ENCODE measurements at places on chromosomes 3 and 15.

DNA sequence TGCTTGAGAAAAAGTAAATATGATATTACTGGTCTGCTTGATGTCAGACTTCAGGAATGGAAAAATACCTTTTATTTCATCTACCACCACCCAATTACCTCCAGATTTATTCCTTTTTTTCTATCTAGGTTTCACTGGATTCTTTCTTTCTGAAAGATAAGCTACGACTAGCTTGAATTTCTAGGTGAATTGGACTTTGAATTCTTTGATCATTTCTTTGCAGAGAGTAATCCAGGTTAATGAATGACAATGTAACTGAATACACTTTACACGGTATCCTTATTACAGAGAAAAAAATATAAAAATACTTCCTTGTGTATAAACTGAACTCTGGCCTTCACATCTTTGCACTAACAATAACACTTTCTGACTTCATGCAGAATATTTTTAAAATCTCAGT, 59.5 kb upstream of the TRPC1 start:
- DNase-seq = no peak

DNA sequence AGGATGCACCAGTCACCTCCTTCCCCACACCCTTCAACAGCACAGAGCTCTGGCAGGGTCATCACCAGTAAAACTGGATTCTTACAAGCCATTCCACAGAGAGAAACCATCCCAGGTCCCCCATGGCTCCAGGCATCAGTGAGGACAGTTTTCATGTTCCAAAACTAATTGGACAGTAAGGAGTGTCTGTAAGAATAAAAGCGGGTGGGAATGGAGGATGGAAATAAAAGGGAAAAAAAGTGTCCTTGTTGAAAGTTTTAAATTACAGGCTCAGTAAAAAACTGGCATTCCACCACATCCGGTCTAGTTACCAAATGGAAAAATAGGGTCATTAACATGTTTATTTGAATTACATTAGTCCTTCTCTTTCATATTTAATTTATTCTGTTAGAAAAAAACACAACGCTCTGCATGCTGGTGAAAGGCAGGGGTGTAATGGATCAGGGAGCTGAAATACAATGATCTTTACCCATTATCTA, 117.4 kb downstream of the TIGIT start:
- no peak for DNase-seq

GRCh38 chr3:31433679-31433992, 99.1 kb upstream of the STT3B start:
- no peak for DNase-seq

- DNase-seq = no peak
Observed at GRCh38 chr3:42139621-42140453, 48.7 kb downstream of the TRAK1 start.

DNA sequence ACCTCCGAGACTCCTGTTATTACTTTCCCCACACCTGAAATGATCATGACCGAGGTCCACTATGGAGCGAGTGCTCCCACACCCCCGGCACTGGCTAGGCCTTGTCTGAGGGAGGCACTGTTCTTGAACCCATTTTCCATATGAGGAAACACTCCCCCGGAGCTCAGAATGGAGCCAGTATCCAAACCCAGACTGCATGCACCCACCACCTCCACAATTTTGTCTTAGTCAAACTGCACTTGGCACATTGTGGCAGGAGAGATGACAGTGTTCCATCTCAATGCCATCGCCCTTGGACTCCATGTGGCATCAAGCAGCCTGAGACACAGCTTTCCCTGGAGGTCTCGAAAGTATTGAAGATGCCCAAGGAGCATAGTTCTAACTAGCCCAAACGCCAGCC, 154.1 kb downstream of the NUP210 start:
- DNase-seq = no peak

- no peak for DNase-seq
Observed at GRCh38 chr3:47794544-47794943, 8.4 kb upstream of the DHX30 start.

GRCh38 chr15:55687792-55688191, 55.2 kb downstream of the PRTG start:
- no peak for DNase-seq

DNA sequence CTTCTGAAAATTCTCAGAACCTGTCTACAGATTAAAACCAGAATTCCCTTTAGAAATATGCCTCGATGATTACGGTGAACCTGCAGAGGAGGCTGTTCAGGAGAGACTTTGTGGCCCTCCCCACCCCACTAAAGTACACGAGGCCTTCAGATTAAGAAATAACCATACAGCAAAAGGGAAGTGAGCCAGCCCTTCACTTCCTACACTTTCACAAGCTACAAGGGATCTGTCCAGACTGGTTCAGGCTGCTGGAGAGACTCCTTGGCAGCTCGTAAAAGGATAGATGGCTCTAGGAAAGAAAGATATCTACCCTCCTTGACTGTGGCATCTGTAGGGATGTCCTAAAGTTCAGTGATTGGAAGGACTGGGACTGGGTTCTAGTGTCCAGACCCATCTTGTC, 102.6 kb downstream of the ALDH1A2 start:
- DNase-seq = no peak
